ENCODE measurements at places on chromosomes 5 and 9. TPM values are rescaled to one million over a fixed set of nuclear protein-coding genes. Genes with fewer than 3 reads are reported as not detected.

- DNase-seq, result no peak
Measured at GRCh38 chr9:133835262-133835901, 97.2 kb upstream of the SARDH start.

DNA sequence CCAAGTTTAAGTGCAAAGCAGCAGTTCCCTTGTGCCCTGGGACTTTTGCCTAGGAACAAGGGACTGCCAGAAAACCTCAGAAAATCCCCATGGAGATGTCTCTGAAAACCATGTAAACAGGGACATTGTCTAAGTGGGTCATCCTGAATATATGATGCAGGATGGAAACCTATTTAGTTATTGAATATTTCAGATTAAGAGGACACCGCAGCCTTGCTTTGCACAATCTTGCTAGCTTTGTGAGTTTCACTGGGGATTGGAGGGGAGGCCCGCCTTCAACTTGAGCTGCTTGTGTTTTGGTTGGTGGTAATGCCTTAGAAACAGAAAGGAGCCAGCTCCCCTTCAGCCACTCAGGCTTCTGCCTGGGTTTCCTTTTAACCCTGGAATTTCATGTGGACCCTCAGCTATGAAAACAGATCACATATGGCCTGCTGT lies 112.8 kb downstream of the C9orf152 start:
- no peak for DNase-seq

SSBP2 gene
- 19.9 TPM for polyA plus RNA-seq

ELL2 gene
- polyA plus RNA-seq, result 4.3 TPM
